ENCODE measurements at places on chromosomes 16 and 17.

DNA sequence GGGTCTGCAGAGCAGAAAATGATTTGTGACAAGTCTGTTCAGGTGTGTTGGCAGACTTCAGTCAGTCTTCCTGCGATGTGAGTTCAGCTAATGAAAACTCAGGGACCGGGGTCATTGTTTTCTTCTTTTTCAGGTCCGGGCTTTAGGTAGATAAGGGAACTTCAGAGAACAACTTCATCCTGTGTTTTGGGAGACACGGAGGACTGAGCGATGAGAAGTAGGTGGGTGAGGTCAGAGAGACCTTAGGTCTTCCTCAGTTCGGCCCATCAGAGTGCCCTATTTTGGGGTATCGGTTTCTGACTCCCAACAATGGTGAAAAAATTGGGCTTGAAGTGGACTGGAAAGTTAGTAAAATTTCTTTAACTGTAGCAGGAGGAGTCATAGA lies 88.9 kb upstream of the ATF7IP2 start:
- DNase-seq = no peak

- no peak for DNase-seq
Observed at GRCh38 chr16:21953541-21953902, 361 bp downstream of the UQCRC2 start.

GRCh38 chr16:58378401-58378800 lies 13.9 kb upstream of the GINS3 start:
- no peak for DNase-seq

DNA sequence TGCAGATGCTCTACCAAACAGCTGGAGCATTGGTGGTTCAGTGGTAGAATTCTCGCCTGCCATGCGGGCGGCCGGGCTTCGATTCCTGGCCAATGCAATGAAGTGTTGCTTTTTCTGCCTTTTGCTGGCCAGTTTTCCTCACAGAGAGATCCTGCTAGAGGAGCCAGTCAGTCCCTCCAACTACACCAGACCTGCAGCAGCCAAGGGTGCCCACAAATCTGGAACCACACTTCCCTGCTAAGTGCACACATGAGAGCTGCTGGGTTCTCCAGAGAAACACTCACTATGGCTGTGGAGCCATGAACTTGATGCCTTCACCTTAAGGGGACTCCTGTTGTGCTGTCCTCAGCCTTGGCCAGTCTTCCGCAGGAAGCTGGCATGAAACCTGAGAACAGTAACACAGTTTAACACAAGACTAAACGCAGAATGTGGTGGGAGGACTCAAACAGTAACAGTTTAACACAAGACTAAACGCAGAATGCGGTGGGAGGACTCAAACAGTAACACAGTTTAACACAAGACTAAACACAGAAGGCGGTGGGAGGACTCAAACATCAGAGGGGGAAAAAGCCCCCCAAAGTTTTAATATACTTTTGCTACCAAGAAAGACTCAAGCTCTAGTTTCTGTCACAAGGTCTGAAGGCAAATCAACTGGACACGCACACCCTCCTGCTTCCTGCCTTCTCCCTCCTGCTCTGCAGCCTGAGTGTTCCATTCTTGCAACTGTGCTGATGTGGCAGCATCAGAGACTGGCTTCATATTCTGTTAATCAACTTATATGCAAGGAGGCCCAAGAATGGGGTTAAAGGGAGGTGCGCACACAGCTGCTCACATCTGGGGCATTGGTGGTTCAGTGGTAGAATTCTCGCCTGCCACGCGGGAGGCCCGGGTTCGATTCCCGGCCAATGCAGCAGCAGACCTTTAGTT lies 12.0 kb downstream of the VAC14 start:
- no peak for DNase-seq

DNA sequence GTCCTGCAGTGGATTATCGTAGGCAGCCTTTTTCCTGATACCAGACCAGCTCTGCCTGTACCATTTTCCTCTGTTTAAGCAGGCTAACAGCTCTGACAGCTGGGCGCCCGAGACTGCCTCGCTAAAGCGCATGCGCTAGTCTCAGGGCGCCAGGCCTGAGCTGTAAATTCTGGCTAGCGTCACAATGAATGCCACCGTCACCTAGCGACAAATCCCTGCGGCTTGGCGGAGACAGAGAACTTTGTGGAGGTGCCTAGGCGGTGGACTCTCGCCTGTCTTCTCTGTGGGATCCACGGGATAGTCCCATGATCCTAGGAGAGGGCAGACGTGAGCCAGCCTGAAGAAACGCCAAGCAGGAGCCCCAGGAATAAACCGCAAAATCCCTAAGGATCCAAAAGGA lies 573.9 kb downstream of the KCNJ18 start:
- no peak for DNase-seq

GRCh38 chr16:54389836-54390494 lies 103.4 kb upstream of the IRX3 start:
- no peak for DNase-seq

DNA sequence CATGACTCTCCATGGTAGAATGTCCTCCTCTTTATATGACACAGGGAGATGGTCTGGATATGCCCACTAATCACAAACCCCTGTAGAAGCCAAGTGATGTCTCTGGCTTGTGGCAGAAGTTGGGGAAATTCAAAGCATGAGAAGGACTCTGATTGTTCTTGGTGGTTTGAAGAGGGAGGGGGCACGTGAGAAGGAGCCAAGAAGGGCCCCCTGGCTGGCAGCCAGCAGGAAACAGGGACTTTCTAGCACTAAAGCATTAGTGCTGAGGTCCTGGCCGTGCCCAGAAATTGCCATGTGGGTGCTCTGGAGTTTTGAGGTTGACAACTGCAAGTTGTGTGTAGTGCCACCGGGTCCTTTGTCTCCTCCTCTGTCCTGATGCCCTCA lies 199.9 kb downstream of the LGALS9B start:
- DNase-seq = no peak

DNA sequence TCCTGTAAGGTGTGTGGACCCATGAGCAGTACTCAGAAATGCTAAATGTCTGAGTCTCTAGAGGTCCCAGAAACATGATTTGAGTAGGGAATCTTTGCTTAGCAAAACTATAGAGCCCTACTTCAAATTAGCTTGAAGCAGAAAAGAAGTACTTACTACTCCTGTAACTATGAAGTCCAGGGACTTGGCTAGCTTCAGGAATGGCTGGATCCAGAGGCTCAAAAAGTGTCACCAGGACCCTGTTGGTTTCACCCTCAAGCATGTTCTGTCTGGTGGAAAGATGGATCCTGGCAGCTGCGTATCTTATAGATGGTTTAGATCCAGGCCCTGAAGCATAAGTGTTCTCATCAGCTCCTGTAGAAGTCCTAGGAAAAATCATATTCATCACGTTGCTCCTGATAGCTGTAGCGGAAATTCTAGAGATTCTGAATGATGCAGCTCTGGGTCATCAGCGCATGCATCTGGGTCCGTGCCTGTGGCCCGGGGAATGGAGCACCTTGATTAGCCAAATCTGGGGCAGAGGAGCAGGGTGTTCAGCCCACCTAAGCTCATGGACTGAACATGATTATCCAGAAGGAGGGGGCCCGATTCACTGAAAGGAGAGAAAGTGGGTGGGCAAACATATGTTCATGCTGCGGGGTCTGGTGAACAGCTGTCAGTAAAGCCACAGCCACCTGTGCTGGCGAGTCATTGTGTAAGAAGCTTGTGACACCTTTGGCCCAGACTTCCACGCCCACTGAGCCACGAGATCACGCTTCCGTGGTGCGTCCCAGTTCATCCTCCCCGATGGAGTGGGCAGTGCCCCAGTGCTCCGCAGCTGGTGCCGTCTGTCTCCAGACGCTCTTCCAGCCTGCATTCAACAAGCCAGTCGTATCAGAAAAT lies 260.6 kb downstream of the CPPED1 start:
- no peak for DNase-seq

- no peak for DNase-seq
Observed at GRCh38 chr17:75555679-75556153, 30.2 kb downstream of the LLGL2 start.

- DNase-seq = no peak
Observed at GRCh38 chr17:49939318-49939717, 29.7 kb upstream of the DLX4 start.

DNA sequence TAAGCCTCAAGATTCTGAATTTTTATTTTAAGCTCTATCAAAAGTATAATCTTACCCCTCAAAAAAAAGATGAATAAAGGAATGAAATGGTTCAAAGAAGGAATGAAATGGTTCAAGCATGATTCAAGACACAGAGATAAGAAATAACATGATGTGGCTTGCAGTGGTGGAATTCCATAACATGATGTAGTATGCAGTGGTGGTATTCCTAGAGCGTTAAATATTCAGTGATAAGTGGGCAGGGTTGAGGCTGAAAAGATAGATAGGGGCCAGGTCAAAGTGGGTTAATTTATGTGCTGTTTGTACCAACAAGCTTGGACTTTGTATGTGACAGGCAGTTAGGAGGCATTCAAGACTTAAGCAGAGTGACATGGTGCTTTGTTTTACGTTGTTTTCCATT lies 29.6 kb downstream of the TNRC6A start:
- no peak for DNase-seq

GRCh38 chr16:51815523-51815922 lies 664.5 kb upstream of the SALL1 start:
- no peak for DNase-seq

- DNase-seq = no peak
Observed at GRCh38 chr17:9072696-9073339, 51.5 kb downstream of the NTN1 start.

DNA sequence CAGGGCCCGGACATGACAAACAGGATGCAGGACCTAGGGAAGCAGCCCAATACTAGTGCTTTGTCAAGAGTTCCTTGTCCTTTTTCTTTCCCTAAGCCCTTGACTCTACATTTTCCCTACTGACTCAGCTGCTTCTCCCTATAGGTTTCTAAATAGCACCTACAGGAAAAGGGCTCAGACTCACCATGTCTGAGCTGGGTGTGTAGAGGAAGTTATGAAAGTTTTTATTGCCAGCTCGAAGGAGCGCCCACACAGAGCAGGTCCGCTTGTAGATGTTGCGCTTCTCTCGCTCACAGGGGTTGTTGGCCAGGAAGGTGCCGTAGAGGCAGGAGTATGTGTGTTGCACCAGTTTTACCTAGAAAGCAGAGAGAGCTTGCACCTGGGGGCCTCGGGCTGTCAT lies 10.6 kb downstream of the MTMR4 start:
- no peak for DNase-seq
